NCI-H524 treated with DMSO at 0.1 percent for 48 hours (cell line): ENCODE measurements at places on chromosomes 16 and 17.

GRCh38 chr17:77826132-77826873 is 132.2 kb upstream of the TNRC6C start:
- DNase-seq, result no peak

- DNase-seq, result no peak
Observed at GRCh38 chr17:76528528-76529223, 8.8 kb downstream of the CYGB start.

DNA sequence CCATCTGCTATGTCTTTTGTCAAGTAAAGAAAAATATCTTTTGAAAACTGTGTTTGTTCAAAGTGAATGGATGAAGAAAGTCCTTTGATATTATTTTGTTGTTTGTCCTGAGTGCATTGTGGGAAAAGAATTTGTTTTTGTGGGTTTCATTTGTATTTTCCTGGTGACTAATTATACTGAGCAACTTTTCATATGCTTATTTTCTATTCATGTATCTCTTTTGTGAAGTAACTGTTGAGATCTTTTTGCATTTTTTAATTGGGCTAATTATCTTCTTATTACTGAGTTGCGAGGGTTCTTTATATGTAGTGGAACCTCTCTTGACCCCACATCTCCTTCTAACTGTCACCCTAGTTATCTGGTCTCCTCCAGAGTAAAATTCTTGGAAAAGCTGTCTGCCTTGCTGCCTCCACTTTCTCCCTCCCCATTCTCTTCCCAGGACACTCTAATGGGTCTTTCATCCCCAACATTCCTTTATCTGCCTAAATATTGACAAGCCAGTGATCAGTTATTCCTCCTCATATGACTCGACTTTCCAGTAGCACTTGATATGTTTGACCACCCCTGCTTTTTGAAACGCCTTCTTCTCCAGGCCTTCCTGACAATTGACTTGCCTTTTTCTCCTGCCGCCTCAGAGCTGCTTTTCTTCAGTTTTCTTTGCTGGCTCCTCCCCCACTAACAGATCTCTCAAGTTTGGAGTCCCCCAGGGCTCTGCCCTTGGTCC is 117.6 kb upstream of the HAS3 start:
- no peak for DNase-seq

- DNase-seq, result no peak
Observed at GRCh38 chr16:19196871-19197270, 28.8 kb downstream of the SYT17 start.

DNA sequence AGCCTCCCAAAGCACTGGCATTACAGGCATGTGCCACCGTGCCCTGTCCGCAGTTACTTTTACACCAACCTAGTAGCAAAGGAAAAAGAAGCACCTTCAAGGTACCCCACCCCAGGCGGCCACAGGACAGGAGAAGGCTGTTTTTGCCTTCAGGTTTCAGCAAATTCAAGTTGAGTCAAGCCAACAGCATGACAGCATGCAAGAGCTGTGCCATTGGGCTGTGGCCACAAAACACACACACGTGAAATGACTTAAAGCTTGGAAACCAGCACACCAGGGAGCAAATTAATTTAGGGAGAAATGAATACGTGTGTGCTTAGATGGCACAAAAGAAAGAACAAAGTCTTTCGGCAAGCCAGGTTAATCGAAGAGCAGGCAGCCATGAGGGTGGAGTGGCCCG is 39.7 kb downstream of the ERCC4 start:
- no peak for DNase-seq

- DNase-seq, result no peak
Observed at GRCh38 chr17:4043862-4044261, 79.6 kb upstream of the ATP2A3 start.
